ENCODE measurements at places on chromosomes 2 and 18. TPM values are rescaled to one million over a fixed set of nuclear protein-coding genes. Genes with fewer than 3 reads are reported as not detected.

Gene BMP10
- not detected for total RNA-seq

Gene HTR2B
- not detected for total RNA-seq

Gene GALNT14
- total RNA-seq = 47.8 TPM

Gene AQP12B
- total RNA-seq = not detected

Gene COL4A4
- total RNA-seq = 2.1 TPM

Gene PLGLB2
- 0.23 TPM for total RNA-seq

Gene TDRD15
- total RNA-seq = not detected

Gene TTN
- under 0.01 TPM for total RNA-seq

Gene PIEZO2
- 0.47 TPM for total RNA-seq

Gene HPCAL1
- 259 TPM for total RNA-seq

Gene RGPD4
- total RNA-seq = not detected

Gene SERPINB3
- total RNA-seq = not detected

Gene CYS1
- 1.1 TPM for total RNA-seq

Gene LRRC30
- not detected for total RNA-seq

Gene ERFE
- total RNA-seq = 9.1 TPM

Gene SERPINB4
- total RNA-seq = 0.08 TPM

Gene KCNIP3
- total RNA-seq = 2.0 TPM

Gene OSBPL6
- total RNA-seq = 7.4 TPM

Gene PTH2R
- total RNA-seq = not detected

Gene CTAGE1
- total RNA-seq = not detected

Gene ITGA6
- 38.0 TPM for total RNA-seq

Gene ERICH2
- total RNA-seq = not detected

Gene HOXD8
- total RNA-seq = 5.6 TPM
